ENCODE measurements at places on chromosomes 5 and 9.

DNA sequence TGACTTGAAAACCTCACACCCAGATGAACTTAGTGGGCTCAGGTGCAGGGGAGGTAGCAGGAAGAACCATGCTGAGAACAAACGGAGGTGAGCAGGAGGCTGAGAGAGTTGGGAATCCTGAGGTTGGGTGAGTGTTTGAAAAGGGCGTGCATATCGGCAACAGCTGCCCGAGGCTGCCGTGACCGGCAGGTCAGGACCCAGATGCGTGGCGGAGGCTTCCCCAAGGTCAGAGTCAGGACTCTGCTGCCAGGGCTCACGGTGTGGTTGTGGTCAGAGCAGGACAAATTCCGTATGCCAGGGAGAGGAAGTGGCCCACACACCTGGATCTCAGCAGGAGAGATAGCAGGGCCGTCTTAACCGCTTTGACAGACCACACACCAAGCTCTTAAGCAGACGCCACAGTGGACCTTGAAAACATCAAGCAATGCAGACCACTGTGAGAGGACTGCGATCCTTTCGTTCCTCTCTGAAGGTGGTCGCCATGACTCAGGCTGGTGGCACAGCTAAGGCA lies 43.1 kb downstream of the ADAMTS16 start:
- DNase-seq = no peak

DNA sequence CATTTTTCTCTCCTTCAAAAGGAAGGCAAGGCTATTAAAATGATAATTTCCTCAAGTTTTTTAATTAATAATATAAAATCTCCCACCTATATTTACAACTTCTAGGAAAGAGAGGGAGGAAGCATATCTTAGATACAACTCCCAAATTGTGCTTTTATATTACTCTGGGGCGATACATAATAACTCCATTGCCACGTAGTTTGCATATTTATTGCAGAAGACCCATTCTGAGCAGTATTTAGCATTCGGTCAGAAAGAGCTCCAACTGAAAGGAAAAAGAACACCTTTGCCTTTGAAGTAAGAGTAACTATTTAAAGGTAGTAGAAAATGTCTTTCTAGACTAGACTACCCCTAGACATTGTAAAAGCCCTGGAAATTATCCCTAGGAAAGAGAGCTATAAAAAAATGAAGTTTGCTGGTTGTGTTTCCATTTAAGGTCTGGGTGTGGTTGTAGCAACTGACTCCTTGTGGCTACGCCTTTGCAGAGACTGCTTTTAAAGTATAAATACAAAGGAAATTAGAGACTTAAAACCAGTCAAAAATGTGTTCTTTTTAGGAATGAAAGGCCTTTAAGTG lies 566.1 kb downstream of the ZNF608 start:
- DNase-seq = no peak

DNA sequence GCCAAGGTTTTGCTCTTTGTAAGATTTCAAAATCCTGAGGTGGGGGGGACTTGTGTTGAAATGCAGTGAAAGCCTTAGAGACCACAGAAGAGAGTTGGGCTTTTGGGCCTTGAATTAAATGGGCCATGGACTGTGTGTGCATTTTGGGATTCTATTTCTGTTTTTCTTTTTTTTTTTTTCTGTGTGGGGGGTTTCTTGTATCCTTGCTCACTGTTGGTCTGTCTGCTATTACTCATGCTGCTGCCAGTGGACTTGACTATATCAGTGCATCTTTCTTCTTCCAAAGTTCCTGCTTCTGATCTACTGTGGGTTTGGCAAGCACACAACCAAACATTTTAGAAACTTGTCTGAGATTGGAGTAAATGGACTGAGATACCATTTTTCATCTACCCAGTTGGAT lies 344.9 kb downstream of the ARL15 start:
- no peak for DNase-seq

- no peak for DNase-seq
Observed at GRCh38 chr9:14899042-14899814, 11.0 kb downstream of the FREM1 start.

GRCh38 chr9:100204796-100205195 lies 105.8 kb downstream of the INVS start:
- DNase-seq = no peak

DNA sequence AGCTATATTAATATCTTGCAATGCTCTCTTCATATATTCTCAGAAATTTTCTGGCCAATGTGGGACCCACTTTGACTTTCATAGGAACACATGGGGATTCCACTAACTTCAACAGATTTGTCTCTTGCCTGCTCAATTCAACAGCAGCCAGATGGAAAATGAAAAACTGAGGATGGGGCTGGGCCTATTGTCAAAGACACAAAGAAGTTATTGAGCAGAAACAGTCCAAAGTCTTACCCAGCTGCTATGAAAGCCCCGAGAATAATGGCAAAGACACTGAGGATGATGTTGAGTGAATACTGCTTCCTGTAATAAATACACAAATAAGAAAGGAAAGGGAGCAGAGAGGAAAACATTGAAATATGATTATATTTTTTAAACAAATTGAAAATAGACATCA lies 32.6 kb downstream of the SLC35D2 start:
- DNase-seq = no peak

DNA sequence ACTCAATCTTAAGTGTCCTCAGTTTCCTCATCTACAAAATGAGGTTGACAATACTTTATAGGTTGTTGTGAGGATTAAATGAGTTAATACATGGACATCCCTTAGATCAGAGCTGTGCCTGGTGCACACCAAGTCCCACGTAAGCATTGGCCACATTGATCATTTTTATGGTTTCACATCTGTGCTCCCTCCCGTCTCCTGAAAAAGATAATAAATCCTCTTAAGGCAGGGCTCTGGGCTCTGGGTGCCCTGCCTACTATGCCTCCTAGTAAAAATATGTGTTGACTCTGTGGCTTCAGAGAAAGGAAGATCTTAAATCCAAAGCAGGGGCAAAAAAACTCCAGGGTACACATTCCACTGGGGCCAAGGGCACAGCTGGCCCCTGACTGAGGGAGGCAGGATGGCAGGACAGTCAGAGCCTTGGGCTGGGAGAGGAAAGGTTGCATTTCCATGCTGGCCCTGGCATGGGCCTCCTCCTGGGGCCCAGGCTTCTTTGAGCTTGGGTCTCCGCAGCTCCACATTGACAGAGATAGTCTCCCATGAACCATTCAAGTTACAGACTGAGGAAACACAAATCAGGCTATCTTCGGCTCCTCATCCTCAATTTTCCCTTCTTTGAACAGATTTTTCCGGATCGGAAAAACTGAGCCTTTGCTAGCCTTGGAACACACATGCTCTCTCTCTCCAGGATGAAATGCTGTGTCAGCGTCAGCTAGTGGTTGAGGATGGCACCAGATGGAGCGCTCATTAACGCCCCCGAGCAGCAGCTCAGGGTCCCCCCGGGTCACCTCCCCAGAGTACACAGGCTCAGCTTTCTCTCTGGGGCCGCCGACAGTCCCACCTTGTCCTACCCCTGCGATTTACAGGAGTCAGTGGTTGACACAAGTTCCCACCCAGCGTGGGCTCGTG lies 22.4 kb upstream of the KIF12 start:
- no peak for DNase-seq

DNA sequence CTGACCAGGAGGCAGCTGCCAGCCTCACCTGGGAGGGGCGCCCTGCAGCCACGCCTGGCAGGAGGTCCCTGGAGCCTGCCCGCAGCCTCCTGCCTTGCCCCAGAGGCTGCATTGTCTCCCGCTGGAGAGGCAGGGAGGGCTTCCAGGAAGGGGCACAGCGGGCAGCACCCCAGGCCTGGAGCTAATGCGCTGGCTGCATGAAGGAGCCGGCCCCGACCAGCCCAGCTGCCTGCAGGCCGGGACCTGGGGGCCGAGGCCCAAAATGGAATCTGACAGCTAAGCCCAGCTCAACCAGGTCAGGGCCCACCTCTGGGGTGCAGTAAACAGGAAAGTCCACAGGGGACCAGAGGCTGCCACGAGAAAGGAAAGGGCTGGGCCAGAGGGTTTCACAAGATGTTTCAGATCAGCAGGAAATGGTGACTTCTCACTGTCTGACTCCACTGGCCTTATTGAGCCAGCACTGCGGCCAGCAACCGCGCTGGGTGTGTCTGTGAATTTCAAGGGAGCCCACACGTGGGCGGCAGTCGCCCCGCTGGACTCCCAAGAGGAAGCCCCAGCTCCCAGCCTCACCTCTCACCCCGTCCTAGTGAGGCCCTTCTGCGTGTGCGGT lies 18.6 kb upstream of the NOTCH1 start:
- peak; percentile 15 for DNase-seq

GRCh38 chr9:107118863-107119624 lies 164.0 kb upstream of the RAD23B start:
- DNase-seq = no peak

Data from CD4-positive, alpha-beta T cell treated with Interleukin-17A for 1 hour (primary cell).